ENCODE measurements at places on chromosomes 5 and 9.
A peak's percentile ranks its signal among the peaks of the same experiment; 100 is the strongest.

GRCh38 chr5:96120120-96120519 lies 158.5 kb upstream of the ELL2 start:
- DNase-seq: no peak

DNA sequence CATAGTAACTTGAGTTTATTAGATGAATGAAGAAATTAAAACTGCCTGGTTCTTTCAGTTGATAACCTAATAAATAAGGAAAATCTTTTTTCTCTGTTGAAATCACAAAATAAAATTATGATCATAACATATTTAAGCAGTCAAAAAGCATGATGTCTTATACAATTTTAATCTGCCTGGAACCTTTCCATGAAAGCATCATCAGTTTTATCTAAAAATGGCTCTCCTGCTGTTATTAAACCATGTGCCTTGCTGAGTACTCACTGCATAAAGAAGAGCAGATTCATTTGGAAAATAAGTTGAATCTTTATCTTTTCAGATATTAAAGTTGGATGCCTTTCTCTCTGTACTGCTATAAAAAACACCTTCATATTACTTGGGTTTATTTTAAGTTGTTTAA lies 148.8 kb downstream of the SLC24A2 start:
- no peak for DNase-seq

GRCh38 chr5:134604908-134605307 lies 27.7 kb downstream of the SAR1B start:
- no peak for DNase-seq

- DNase-seq: no peak
Measured at GRCh38 chr9:86349271-86349670, 4.9 kb downstream of the TUT7 start.

GRCh38 chr5:2901511-2901910 lies 150.0 kb upstream of the IRX2 start:
- no peak for DNase-seq

- DNase-seq: no peak
Measured at GRCh38 chr9:83749706-83750105, 41.9 kb upstream of the UBQLN1 start.

- DNase-seq: no peak
Measured at GRCh38 chr5:88890070-88890781, 7.2 kb upstream of the MEF2C start.

GRCh38 chr5:75053304-75054133 lies 1.2 kb upstream of the GCNT4 start:
- DNase-seq: peak; percentile 71

DNA sequence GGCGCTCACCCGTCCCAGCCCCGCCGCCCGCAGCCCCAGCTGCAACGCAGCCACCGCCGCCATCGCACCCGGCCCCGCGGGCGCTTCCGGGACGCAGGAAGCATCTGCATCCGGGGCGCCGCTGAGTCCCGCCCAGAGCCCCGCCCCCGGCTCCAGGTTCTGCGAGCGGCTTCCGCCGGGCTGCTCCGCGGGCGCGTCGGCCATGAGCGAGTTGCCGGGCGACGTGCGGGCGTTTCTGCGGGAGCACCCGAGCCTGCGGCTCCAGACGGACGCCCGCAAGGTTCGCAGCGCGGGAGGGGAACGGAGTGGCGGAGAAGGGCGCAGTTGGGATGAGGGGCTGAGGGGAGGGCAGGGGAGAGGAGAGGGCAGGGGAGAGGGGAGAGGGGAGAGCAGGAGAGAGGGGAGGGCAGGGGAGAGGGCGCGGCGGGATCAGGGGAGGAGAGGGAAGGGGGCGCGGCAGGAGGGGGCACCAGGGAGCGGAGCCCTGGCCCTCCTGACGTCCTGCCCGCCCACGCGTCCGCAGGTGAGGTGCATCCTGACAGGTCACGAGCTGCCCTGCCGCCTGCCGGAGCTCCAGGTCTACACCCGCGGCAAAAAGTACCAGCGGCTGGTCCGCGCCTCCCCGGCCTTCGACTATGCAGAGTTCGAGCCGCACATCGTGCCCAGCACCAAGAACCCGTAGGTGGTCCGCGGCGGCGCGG lies at the start of the genes SURF1 and SURF2:
TSS of gene SURF1 (minus strand) at position 97 of the 701 bp plus-strand sequence. CDS start at position 63, 34 bp downstream.
TSS of gene SURF2 (plus strand) at position 160 of the 701 bp plus-strand sequence. CDS start at position 203, 43 bp downstream.
- DNase-seq: peak; percentile 93

DNA sequence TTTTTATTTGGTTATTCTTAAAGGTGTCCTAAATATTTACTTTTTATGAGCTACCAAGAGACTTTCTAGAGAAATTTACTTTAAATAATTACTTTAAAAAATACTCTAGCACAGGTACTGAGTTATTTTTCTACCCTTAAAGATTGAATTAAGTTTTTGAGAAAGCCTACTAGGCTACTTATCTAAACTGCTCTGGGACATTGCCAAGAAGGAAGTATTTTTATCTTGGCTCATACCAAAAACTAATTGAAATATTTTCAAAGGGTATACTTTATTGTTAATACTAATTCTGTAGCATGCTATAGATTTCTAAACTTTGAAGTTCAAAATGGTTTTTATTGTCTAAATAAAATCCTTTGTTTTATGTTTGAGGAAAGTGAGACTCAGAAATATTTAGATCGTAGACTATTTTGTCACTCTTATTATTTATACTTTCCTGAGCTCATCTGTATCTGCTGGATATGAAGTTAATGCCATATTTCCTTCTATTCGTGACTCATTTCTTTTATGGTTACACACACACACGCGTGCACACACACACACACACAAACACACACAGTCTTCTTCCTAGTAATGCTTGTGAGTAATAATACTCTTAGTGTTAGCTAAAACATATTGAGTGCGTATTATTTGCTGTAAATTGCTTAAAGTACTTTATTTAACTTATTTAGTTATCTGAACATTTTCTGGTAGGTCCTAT lies 89.5 kb downstream of the MAN2A1 start:
- no peak for DNase-seq

DNA sequence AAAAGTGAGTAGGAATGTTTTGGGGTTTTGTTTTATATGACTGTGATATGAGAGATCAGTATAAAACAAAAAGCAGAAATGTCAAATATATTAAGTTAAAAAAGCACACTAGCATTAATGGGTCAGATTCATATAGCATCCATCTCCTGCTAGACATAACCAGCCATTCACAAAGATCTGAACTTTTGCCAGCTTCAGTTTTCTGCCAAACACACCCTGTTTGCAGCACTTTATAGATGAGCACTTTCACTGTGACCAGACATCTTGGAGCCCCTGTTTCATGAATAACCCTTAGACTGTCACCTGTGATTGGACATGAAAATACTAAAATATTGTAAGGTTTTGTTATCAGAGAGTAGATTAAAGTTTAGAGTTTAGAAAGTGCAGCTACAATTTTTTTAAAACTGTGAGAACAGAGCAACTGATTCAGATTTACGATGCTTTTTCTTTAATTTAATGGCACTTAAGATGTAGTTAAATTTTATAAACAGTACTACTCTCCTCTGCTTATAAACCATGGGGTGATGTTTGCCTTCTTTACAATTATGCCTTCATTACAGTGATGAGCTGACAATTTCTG lies 142.6 kb downstream of the KCTD16 start:
- no peak for DNase-seq

DNA sequence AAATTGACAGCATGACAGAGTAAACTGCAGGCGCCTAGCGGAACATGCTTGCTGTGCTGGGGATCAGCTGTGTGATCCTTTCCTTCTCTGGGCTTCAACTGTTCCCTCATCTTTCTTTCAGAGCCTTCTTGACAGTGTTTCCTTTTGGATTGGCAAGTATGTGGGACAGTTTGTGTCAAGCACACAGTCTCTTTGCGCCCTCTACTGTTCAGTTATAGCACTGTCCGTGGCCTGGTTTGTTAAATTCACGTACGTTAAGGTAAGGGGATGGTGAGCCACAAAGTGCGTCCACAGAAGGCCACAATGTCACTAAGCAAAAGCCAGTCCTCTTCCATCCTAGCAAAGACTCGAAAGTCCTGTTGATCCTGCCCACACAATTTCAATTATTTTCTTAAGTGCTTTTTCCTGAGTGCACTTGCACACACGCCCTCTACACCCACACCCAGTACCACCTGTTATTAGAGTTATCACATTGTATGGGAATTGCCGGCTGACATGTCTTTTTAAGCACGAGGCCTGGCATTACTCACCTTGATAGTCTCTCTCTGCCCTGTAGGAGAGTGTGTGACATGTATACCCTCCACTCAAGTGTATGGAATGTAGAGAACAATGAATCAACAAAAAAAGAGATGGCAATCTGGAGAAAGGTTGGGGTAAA lies 22.5 kb upstream of the PTPN3 start:
- DNase-seq: peak; percentile 68

DNA sequence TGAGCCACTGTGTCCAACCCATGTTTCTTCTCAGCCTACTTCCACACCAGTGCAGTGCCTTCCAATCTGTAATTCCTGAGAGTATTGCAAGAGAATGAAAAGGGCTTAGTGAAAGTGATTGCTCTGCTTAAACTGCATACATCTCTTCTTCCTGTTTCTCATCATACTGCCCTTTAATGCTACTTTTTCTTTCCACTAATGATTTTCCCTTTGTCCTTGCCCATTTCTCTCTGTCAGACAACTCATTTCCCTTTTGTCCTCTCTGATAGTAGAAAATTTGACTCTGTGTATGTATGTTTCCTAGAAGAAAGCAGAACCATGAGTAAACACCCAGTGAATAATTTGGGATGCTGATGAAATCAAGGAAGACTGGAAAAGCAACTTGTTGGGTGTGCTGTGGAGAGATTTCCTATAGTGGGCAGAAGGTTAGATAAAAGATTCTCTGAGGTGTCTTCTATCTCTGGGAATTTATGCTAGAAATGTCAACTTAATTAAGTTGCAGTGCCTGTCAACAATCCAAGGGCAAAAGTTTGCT lies 102.2 kb upstream of the CHD1 start:
- DNase-seq: no peak

- DNase-seq: no peak
Measured at GRCh38 chr5:62077823-62078550, 228.0 kb upstream of the KIF2A start.

GRCh38 chr5:3862906-3863305 lies 267.3 kb downstream of the IRX1 start:
- no peak for DNase-seq

DNA sequence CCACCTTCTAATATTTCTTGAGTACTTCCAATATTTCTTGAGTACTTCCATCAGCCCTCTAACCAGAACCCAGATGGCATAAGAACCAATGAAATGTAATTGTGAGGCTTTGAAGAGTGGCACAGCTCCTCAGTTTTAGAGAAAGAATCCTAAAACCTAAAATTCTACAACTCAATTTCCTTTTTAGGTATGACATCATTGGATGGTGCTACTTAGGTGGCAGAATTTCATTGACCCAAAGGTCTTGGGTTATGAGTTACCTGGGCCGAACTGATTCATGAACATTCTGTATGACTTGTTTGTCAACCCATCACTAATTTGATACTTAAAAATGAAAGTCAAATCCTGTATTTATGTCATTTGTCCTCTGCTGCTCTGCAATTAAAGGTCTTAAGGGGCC lies 13.1 kb downstream of the HMGCS1 start:
- DNase-seq: no peak

DNA sequence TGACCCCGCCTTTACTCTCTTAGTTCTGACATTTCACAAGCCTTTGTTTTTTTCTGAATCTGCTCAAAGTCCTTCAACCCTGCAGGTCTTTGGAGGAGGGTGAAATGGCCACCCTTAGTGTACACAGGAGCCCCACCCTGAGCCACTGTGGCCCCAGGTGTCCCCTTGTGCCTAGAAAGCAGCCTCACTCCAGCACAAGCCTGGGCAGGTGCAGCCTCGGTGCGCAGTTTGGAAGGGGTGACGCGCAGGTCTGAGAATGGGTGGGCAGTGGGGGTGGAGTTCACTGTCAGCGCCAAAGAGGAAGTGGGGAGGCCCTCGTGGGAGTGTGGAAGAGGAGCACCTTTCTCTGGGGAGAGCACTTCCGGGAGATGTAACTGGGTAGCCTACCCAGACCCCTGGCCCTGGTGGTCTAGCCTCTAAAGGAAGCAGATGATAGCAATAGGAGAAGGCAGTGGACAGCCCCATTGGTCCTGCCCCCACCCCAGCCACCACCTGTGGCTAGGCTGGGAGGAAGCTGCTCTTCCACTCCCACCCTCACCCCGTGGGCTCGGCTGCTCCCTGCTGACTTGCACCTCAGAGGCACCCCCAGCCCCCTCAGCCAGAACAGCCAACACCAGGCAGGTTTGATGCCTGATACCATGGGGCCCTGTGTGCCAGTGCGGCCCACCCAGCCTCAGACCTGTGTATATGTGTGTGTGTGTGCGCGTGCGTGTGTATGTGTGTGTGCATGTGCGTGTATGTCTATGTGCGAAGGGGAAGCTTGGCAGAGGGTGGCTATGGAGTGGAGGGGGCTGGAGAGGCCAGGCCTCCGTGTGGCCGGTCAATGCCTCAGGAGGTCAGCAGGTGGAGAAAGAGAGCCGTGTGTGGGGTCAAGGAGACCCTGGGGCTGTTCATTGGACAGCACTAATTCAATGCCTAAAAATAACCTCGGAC lies 16.8 kb upstream of the DAB2IP start:
- DNase-seq: peak; percentile 56

- no peak for DNase-seq
Measured at GRCh38 chr9:84947412-84947972, 278.0 kb downstream of the NTRK2 start.

- no peak for DNase-seq
Measured at GRCh38 chr5:93708442-93708841, 33.0 kb downstream of the POU5F2 start.

GRCh38 chr5:138033386-138033808 lies 518 bp upstream of the FAM13B start:
- no peak for DNase-seq

DNA sequence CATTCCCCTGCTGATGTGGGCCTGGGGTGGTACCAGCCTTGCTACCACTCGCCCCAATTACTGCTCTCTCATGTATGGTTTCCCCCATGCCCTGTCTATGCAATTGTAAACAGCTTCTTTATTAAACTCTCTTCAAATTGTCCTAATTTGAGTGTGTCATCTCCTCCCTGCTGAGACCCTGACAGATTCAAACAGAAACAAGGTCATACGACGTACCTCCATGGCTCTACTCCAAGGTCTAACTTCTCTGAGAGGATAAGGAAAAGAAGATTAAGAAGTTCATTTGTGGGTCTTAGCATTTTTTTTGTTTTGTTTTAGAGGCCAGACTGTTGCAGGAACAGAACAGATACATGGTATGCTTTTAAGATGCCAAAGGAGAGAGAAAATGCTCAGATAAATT lies 38.0 kb downstream of the ABITRAM start:
- no peak for DNase-seq

DNA sequence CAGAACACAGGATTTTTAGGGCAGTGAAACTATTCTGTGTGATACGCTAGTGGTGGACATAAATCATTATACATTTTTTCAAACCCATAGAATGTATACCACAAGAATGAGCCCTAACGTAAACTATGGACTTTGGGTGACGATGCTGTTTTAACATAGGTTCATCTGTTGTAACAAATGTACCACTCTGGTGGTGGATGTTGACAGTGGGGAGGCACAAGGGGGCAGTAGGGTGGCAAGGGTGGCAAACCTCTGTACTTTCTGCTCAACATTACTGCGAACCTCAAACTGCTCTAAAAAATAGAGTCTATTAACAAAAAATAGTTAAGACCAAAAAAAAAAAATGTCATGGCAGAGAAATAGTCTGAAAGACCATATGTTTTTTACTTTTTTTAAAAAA lies 9.1 kb upstream of the MVB12B start:
- peak; percentile 42 for DNase-seq

DNA sequence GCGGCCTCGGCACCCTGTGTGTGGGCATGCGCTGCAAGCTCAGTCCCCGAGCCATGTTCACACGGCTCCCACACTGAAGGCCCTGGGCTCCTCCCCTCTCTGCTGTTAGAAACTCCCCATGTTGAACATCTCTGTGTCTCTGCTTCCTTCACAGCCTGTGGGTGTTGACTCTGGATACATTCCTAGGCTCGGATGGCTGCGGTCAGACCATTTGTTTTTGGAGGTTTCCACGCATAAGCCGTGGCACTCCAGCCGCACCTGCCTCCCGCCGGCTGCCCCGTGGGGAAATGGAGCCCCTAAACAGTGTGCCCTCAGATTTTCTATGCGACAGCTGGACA lies 31.2 kb upstream of the LRRC14B start:
- no peak for DNase-seq
